ENCODE measurements at places on chromosomes 11 and 22. TPM values are rescaled to one million over a fixed set of nuclear protein-coding genes. Genes with fewer than 3 reads are reported as not detected.
A peak's percentile ranks its signal among the peaks of the same experiment; 100 is the strongest.

GRCh38 chr11:128261011-128261421, 326.3 kb downstream of the ETS1 start:
- no peak for DNase-seq

- DNase-seq = peak; percentile 68
Observed at GRCh38 chr22:31652088-31652487, 9.9 kb downstream of the PISD start.

- DNase-seq = no peak
Observed at GRCh38 chr11:106989078-106989455, 29.2 kb downstream of the GUCY1A2 start.

SRSF8 gene
- 19.0 TPM for total RNA-seq

IMMP1L gene
- total RNA-seq = 21.4 TPM

ATP6V1E1 gene
- total RNA-seq = 245 TPM

A4GALT gene
- total RNA-seq = 5.8 TPM

PARVG gene
- 0.19 TPM for total RNA-seq

All from gastrocnemius medialis (tissue), 4 donors.